ENCODE measurements at places on chromosomes 3 and 15. TPM values are rescaled to one million over a fixed set of nuclear protein-coding genes. Genes with fewer than 3 reads are reported as not detected.
A peak's percentile ranks its signal among the peaks of the same experiment; 100 is the strongest.

- peak; percentile 45 for DNase-seq
These were observed 980 bp downstream of the DALRD3 start for GRCh38 chr3:49017229-49017970.

Gene SCN5A
- total RNA-seq = 0.13 TPM

- DNase-seq = no peak
These were observed 450.3 kb upstream of the THRB start for GRCh38 chr3:24944805-24945520.

- DNase-seq = no peak
These were observed at the start of gene PRR23B for GRCh38 chr3:139020868-139021234. Gene PRR23B (minus strand): TSS chr3:139020926. CDS start chr3:139020661, 265 bp downstream.

Gene REC114
- not detected for total RNA-seq

Gene GOLGA8T
- total RNA-seq = not detected

DNA sequence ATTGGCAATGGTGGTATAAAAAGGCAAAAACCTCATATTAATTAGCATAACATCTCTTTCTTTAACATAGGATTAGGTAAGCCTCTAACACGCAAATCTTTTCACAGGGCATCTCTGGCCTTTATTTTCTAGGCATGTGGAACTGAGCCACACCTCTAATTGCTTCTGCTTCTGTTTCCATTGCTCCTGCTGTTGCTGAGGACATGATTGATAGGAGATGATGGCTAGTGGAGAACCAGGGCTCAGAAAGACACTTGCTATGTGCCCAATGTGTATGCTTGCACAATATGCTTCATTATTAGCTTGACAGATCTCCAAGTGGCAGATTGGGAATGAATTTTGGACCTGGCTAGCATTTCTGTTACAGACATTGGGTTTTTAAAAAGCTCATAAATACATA, 114.5 kb downstream of the EPHA3 start:
- no peak for DNase-seq

Gene PCSK6
- total RNA-seq = 53.0 TPM

DNA sequence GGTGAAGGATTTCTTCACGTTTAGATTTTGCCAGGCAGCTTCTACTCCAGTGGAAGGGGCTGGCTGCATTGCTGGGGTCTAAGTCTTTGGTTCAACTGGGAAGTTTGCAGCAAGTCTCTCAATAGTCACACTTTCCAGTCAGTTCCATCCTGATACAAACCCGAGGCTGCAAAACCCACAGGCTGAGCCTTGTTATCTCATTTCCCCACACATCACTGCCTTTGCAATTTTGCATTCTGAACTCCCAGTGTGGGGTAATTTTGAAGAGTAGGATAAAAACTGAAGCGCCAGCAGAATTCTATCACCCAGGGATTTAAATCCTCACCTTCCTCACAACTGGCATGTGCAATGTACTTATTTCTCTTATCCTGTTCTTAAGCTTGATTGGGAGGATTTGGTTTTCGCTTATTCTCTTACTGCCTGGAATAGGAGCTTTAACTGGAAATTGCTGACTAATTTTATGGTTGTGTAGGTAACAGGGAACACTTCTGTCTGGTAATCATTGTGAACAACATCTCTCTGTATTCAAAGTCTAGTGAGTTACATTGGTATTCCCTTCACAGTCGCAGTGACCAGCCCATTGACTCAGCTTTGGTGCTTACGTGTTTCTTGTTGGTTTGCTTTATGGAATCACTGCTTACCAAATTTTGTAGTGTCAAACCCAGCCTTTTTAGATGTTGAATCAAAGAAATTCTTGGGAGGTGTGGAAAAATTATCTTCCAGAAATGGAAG, 142.0 kb upstream of the TOPAZ1 start:
- no peak for DNase-seq

GRCh38 chr3:196889844-196890708, 22.4 kb downstream of the SENP5 start:
- no peak for DNase-seq

DNA sequence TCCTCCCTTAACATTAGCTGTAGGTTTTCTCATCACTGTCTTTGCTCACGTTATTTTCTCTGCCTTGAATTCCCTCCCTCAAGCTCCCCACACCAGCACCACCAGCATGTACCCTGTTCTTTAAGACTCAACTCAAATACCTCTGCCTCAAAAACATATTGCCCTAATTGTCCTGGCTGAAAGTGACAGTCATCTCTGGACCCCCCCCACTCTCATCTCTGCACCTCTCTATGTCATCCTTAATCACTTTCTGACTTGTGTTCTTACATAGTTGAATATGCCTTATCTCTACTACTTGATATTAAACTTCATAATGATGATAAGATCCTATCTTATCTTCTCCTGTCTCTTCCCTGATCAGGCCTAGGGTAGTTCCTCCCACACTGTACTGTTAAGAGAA, 345.2 kb upstream of the TPRG1 start:
- DNase-seq = no peak

DNA sequence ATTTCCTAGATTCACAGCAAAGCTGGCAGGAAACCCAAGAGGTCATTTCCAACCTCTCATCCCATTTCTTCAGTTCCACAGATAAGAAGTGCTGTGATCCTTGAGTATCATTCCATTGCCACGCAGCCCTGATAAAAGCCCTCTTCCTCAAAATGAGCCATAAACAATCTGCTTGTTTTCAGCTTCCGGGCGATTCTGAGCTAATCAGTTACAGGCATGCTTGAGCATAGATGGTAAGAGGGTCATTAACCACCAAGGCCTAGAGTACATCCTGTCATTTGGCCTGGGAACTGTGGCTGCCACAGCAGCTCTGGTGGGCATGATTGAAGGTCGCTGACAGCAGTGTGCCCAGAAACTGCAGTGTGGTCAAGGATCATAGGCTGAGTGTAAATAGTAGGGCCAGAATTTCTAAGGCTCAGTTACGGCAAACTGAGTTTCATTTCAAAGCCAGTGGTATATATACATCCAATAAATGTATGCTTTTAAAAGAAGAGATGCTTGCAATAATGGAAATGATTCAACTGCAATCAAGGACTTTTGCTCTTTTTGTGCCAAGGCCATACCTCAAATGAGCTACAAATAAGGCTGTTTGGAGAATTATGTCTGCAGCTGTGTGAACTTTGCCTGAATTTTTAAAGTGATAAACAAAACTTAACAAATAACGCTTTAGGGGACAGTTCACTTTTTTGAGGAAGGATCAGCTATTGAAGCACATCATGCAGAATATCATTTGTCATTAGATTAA, 47.3 kb downstream of the P3H2 start:
- DNase-seq = no peak

- no peak for DNase-seq
These were observed 120.1 kb upstream of the SPATA12 start for GRCh38 chr3:56940321-56940720.

DNA sequence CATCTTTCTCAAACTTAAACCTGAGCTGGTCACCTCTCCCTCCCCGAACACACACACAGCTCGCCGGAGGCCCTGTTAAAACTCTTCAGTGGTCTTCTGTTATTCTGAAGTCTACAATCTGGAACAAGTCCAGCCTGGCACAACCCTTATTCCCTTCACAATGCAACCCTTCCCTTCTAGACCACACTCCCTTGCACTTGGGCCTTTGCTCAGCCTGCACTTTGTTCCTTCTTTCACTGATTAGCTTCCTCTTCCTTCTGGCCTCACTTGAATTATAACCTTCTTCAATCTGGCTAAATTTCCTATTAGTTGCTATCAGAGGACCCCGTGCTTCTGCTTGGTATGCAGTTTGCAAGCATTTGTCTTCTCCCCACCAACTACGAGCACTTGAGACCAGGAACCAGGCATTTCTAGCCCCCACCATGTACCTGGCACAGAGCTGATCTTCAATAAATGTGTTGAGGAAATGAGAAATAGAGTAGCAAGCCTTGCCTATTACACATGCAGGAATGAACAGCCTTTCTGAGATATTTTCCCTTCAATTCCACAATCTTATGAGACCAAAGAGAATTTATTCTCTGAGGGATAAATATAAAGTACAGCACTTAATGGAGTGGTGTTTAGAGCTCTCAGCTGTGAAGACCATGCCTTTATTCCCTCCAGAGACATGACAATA, 663.1 kb upstream of the ADAMTS9 start:
- no peak for DNase-seq

Gene KLHL24
- 49.3 TPM for total RNA-seq

DNA sequence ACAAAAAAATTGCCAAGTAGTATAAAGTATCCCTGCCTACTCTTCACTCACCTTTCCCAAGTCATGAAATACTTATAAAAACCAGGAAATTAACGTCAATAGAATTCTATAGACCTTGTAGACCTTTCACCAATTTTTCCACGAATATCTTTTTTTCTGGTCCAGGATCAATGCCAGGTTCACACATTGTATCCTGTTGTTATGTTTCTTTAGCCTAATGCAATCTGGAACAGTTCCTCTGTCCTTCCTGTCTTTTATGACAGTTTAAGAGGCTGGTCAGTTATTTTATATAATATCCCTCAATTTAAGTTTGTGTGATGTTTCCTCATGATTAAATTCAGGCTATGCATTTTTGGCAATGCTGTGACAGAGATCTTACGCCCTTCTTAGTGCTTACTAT, 63.2 kb upstream of the MAGI1 start:
- no peak for DNase-seq

GRCh38 chr3:156985711-156986110, 159.6 kb downstream of the LEKR1 start:
- no peak for DNase-seq

DNA sequence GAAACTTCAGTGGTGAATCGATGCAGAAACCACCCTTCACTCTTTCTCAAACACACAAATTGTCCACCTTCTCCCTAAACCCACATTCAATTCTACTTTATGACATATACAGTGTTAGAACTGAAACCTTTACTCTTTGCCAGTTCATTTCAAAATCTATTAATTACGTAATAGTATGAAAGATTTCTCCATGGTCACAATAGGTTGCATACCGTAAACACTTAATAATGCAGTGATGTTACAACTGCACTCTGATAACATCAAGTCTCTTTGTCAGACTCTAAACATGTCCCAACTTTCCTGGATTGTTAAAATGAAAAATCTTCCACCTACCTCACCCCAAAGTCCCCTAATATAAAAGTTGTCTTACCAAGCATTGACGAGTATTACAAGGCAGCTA, 111.8 kb upstream of the PROK2 start:
- DNase-seq = no peak

DNA sequence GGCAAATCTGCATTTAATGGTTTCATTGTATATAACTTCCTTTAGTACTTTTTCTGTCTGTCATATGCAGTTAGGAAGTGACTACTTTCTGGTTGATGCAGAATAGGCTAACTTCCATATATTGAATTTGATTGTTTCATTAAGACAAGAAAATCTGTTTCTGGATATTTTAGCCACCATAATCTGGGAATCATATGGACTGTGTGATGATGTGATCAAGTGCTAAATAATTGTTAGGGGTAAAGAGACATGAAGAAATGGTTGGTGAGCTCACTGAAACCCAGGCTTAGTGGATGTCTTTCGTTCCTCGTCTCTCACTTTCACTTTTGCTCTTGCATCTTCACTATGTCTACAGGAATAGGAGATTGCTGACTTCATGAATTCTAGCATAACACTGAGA, 3.5 kb upstream of the MNS1 start:
- no peak for DNase-seq

GRCh38 chr15:37865687-37866086, 68.8 kb upstream of the TMCO5A start:
- DNase-seq = no peak

GRCh38 chr3:57572096-57572495, 16.0 kb downstream of the PDE12 start:
- no peak for DNase-seq

DNA sequence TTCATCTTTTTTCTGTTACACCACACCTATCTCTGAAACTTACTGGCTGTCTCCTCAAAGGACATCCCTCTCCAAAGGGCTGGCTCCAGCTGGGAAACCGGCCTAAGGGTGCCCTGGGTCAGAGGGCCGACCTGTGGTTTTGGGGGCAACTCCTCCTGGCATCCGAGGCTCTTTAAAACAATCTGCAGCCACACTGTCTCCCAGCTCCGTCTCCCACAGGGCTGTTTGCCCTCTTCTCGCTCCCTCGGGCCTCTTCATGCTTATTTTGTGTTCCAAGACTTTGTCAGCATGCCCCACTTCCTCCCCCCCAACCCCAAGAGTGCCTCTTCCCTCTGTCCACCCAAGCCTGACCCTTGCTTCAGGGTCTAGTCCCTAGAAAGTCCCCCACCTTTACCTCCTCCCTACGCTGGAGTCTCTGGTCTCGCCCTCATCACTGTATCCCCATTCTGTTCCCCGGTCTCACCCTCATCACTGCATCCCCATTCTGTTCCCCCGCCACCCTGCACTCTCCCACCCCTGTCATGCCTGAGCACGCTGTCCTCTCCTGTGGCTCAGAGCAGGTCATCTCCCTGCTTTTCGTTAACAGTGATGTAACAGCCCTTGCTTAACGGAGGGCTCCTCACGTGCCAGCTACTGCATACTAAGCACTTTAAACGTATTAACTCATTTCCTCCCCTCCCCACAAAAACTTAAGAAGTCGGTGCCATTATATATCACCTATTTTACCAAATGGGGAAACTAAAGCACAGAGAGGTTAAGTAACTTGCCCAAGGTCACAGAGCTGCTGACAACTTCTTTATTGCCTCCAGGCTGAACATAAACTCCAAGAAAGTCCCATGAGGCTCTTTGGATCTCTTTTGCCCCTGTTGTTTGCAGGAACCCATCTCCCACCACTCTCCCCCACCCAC, 1.1 kb upstream of the CSK start:
- no peak for DNase-seq

- no peak for DNase-seq
These were observed 977.7 kb downstream of the PLOD2 start for GRCh38 chr3:145183261-145183660.

DNA sequence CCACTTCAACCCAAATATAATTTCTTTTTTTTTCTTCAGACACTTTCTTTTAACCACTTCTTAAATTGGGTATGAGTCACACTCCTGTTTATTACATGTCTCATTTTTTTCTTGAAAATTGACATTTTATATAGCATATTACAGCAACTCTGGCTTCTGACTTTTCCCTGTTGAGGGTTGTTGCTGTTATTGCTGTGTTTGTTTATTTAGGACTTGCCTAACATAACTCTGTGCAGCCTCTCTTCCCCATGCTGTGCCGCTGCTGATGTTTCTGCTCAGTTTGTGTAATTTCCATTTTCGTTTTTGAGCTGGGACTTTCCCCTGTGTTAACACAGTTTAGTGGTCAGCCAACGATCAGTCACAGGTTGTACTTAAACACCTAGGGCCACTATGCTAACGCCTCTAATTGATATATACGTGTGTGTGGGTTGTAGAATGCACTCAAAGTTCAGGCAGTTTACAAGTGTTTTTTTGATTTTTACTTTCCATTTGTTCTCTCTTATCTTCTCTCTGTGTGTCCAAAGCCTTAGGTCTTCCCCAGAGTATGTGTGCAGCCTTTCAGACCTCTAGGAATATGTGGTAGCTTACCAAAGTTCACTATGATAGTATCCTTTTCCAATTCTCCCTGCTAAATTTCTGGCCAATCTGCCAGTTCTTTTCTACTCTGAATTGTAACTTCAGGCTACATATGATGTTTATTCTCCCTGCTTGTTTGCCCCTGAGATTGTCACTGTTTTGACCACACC, 337.2 kb downstream of the ZBTB20 start:
- no peak for DNase-seq
